ENCODE measurements at places on chromosomes 7 and 10.

DNA sequence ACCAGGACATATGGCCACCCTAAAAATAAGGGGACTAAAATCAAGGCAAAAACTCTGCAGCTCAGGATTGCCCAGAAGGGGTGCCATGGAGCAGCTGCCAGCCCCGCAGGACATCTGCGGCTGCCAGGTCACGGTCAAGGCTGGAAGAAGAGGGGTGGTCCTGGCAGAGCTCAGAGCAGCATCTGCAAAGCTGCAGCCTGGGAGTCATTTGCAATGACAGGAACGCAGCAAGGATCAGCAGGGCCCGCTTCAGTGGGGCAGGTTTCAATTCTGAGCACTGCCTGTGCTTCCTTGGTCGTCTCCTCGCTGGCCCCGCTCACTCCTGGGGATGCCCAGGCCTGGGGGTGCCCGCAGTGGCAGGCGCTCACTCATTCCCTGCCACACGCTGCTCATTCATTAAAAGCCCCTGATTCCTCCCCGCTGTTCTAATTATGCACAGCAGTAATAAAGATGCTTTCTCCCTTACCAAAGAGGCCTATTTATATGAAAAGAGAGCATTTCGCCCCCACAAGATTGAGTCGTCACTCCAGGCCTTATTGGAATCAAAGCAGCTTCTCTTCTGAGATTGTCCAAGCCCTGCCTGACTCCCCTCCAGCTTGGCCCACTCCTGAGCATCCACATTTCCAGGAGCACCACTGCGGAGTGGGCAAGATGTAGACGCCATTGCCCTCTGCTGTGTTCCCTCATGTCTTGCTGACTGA is 4.6 kb downstream of the HSPA12A start:
- no peak for DNase-seq

DNA sequence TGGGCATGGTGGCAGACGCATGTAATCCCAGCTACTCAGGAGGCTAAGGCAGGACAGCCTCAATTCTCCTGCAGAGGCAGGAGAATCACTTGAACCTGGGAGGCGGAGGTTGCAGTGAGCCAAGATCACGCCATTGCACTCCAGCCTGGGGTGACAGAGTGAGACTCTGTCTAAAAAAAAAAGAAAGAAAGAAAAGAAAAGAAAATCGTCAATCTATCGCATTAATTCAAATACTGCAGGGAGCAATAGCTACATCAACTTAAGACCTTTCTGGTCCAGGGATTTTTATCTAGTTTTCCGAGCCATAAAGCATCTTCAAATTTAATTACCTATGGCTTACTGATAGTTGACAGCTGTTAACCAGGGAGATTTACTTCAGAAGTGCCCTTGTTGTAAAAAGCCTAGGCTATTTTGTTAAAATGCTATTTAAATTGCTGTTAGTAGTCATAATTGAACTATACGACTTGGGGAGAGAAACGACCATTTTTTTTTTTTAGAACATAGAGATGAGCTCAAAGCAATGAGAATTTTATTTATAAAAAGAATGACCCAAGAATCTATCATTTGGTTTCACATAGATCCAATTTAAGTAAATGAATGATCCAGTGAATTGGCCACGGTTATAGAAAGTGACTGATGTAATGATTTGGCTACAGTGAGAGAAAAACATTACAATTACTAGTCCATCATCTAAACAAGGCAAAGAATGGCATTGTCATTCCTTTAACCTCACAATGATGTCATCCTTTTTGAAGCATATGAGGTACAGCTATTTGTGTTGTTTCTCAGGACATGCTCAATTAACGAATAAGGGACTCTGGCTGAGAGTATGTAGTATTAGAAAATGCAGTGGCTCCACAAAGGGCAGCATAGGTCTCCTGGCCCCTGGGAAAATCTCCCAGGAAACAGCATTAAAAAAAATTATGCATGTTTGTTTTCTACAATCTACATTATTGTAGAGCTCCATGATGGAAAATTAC is 85.3 kb downstream of the SEMA3C start:
- DNase-seq, result no peak

GRCh38 chr10:3876350-3876962 is 91.4 kb upstream of the KLF6 start:
- DNase-seq, result no peak

DNA sequence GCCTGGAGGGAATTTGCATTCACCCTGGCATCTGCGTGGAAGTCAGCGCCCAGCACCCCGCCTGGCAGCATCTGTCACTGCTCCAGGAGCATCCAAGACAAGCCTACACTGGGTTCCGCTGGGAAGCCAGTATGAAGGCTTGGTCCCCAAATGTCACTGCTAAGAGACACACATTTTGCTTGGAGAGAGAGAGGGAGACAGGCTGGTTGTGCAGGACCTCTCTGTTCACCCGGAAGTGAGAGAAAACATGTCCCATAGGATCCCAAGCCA is 119.5 kb downstream of the SEC23IP start:
- DNase-seq, result no peak

DNA sequence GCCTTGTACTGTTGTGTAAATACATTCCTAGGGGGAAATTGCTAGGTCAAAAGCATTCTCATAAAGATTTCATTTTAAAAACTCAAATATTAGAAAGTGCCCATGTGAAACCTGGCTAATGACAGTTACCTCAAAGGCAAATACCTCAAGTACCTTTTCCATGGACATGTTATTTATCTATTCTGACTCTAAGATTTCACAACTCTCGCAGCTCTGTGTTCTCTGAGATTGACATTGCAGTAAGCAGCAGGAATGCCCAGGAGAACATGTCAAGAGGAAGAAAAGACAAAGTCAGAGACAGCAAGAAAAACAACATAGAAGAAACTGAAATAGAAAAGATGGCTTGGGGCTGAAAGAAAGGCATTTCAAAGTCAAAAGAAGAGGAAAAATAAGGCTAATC is 187.4 kb downstream of the CYP26A1 start:
- DNase-seq, result no peak

DNA sequence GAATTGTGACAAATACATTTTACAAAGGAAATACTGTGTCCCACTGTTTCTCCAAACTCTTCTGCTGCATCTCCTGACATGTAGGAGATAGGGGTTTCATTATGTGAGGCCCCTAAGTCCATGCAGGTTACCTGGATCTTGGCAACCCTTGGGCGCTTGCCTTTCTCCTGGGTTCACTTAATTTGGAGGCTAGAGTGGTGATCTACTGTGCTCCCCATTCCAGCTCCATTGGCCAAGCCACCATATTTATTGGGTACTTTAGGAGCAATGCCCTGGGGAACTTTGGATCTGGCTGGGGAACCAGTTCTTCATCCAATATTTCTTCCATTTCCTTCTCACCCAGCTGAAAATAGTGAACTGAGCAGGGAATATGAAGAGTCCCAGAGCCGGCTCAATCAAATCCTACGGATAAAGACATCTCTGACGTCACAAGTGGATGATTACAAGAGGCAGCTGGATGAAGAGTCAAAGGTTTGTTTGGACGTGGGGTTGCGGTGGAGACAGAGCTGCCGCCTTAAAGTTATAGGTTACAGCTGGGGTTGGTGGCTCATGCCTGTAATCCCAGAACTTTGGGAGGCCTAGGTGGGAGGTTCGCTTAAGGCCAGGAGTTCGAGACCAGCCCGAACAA is 18.5 kb downstream of the MYH16 start:
- no peak for DNase-seq

DNA sequence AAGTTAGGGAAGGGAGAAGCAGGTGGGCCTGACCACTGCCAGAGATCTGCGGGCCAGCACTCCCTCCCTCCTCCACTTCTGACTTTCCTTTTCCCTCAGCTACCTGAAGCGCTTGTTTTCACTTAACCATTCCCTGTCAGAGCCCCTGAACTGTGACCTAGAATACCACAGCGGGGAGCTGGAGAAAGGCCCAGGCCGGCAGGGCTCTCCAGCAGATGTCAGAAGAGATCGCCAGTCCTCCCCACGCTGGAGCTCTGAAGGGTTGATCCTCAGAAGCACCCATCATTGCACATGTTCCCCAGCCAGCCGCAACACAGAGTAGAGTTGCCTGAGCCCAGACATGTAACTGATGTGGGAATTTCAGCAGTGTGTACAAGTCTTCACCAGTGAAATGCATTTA is 44.4 kb upstream of the GAD2 start:
- no peak for DNase-seq

- no peak for DNase-seq
Measured at GRCh38 chr10:63494951-63495350, 26.2 kb upstream of the REEP3 start.

- DNase-seq, result peak; percentile 76
Measured at GRCh38 chr10:78407009-78407711, 373.5 kb downstream of the RPS24 start.

DNA sequence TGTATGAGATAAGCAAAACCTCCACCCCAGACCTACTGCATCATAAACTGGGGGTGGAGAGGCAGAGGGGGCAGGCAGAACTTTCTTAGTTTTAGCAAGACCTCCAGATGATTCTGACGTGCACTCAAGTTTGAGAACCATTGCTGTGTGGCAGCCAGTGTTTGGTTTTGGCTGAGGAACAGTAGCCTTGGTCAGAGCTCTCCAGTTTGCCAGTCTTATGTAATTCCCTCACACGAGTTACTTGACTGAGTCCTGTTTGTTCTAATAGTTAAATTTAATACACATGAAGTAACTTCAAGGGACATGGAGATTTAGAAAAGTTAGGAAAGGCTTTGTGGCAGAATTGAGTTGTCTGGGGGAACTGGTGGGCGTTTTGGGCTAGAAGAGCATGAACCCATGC is 38.5 kb downstream of the GARS1 start:
- DNase-seq, result no peak

DNA sequence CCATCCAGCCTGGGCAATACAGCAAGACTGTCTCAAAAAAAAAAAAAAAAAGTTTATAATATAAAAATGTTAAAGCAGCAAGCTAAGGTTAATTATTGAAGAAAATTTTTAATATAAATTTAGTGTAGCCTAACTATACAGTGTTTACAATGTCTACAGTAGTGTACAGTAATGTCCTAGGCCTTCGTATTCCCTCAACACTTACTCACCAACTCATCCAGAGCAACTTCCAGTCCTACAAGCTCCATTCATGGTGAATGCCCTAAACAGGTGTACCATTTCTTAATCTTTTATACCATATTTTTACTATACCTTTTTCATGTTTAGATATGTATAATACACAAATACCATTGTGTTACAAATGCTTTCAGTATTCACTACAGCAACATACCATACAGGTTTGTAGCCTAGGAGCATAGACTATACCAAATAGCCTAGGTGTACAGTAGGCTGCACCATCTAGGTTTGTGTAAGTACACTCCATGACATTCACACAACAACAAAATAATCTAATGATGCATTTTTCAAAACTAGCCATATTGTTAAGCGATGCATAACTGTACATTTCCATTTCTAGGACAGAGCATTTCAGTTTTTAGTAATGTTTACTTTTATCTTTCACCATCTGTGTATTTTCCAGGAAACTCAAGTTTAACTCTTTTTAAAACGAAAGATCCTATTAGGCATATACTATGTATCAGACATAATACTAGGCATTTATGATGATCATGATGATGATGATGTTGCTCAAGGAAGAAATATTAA is 43.3 kb downstream of the CNOT4 start:
- no peak for DNase-seq

DNA sequence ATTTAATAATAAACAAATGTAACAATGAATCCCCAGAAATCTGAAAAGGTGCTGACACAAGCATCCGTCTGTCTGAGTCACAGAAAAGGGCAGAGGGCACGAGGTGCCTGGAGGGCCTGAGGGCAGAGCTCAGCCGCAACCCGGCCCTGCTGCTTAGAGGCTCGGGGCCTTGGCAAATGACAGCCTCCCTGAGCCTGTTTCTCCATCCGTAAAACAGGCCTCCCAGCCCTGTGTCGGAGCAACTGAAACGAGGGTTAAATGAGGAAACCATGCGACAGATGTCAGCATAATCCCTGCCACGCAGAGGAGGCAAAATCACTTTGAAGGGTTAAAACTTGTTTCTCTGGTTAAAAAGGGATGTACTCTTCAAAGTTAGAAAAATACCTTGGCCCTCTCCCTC is 24.9 kb downstream of the NUDT1 start:
- no peak for DNase-seq

DNA sequence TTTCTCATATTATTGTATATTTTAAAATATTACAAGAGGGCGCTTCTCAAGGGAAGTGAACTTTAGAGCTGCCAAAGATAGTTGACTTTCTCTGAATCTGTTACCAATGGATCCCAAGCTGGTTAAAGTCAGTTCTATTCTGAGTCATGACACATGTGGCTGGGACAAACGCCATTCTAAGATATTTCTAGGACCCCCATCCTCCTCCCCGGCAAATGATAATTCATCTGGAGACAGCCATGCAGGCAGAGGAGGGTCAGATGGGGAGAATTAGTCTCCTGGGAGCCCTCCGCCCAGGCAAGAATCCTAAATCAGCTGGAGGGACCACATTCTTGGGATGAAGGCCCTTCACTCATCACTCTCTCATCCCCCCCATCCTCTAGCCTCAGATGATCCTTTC is 187.7 kb downstream of the GFRA1 start:
- DNase-seq, result no peak

All from HuH-7.5 (cell line).